Activated CD8-positive, alpha-beta memory T cell treated with anti-CD3 and anti-CD28 coated beads, Interleukin-2, amount 10 ng/mL, durations not matched to agents 7 days and 5 days (primary cell): ENCODE measurements at places on chromosomes 12 and 14. TPM values are rescaled to one million over a fixed set of nuclear protein-coding genes. Genes with fewer than 3 reads are reported as not detected.

SPATA7 gene
- 4.5 TPM for total RNA-seq

NDUFA12 gene
- 143 TPM for total RNA-seq

EML5 gene
- total RNA-seq = 3.7 TPM

KRT74 gene
- total RNA-seq = not detected

KRT82 gene
- total RNA-seq = not detected

TAS2R46 gene
- 1.1 TPM for total RNA-seq

PMEL gene
- total RNA-seq = 0.23 TPM

DNA sequence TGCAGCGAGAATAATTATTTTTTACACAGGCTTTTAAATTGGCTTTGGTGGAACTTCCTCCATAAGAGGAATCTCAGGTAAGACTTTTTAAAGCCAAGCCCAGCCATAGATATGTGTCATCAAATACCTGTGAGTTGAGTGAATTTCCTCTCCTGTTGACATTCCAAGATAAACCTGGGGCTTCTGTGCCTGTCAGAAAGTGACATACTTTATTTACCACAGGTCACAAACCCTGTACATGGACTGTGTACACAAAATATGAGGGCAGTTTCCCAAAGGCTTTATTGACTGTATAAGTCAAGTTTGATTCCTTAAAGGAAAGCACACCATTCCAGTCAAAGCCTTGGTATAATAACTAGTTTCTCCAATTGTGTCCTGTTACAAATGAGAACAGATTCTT is 25.9 kb upstream of the SRSF5 start:
- no peak for DNase-seq

DNA sequence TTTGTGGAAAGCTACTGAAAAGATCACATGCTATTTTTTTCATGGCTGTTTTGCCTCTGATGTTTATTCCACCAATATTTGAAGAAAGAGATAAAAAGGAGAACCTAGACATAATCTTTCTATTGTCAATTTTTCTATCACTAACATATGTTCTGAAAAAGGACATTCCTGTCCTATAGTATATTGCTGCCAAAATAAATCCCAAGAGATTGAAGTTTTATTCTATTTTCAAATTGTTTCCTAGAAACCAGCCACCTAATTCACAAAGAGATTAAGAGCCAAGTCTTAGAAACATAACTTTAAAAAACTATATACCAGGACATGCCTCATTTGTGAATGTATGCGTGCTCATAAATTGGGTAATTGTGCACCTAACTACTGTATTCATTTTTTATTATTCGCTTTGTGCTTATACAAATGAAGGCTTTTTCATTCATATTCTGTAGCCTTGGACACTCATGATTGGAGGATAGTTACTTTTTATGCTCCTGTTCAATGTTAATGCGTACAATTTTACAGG is 200.7 kb downstream of the FUT8 start:
- DNase-seq = no peak

- DNase-seq = no peak
These were observed 22.5 kb downstream of the LRP6 start for GRCh38 chr12:12244341-12244740.

- no peak for DNase-seq
These were observed 1048.5 kb downstream of the SLC6A15 start for GRCh38 chr12:83864054-83864453.

DNA sequence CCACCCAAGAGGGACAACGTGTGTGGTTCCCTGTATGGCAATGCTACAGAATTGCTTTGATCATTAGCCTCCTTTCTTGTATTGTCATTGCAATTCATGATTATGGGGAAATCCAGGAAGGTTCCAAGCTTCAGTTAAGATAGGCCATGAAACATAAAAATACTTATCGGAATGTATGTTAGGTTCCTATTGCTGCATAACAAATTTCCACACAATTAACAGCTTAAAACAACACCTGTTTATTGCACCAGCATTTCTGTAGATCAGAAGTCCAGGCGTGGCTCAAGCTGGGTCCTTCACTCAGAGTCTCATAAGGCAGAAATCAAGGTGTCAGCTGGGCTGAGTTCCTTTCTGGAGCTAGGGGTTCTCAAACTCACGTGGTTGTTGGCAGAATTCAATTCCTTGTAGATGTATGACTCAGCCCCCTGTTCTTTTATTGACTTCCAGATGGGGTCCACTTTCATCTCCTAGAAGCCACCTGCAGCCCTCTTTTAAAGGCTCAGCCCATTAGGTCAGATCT is 365.6 kb upstream of the TMPO start:
- DNase-seq = no peak

- DNase-seq = no peak
These were observed 76.3 kb downstream of the SCAF11 start for GRCh38 chr12:45914090-45914489.

- DNase-seq = no peak
These were observed 47.2 kb downstream of the SPPL3 start for GRCh38 chr12:120856980-120857379.

- no peak for DNase-seq
These were observed 31.1 kb downstream of the SYNE3 start for GRCh38 chr14:95485222-95485819.

DNA sequence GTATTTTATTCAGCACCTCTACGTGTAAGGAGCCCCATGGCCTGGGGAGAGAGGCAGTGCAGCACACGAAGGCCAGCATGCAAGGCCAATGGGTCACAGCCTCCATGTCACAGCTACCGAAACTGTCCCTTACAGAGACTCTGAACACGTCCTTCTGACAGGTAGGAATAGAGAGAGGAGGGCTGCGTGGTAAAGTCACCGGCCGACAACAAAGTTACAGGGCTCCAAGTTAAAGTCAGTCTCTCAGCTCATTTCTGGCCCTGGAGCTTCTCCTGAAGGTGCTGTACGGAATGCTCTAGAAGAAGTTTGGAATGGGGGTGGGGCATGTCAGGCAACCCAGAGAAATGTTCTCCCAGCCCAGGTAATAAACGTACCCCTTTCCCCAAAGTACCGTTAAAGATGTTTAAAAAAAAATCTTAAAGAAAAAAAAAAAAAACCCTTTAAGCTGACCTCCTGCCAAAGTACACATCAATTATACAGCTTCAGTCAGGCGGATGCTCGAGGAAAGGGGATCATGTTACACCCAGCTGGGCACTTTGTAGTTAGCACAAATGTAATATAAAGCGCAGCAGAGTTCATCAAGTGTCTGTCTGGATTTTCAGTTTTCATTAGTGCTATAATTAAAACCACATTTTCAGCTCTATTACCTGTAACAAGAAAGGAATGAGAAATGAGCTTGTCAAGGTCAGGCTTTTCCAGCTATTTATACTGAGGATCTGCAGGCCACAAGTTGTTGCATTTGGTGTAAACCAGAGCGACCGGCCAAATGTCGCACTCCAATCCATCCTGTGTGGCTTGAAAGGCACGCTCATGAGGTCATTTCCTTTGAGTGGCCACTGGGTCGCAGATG is 53.3 kb upstream of the CDKN3 start:
- DNase-seq = no peak

- no peak for DNase-seq
These were observed 19.3 kb downstream of the EIF5 start for GRCh38 chr14:103353362-103353761.

GRCh38 chr12:24496755-24497154 is 452.1 kb downstream of the BCAT1 start:
- no peak for DNase-seq

GRCh38 chr14:72120315-72120714 is 188.1 kb downstream of the RGS6 start:
- DNase-seq = no peak

- DNase-seq = no peak
These were observed 4.3 kb upstream of the CSRP2 start for GRCh38 chr12:76883151-76883550.

DNA sequence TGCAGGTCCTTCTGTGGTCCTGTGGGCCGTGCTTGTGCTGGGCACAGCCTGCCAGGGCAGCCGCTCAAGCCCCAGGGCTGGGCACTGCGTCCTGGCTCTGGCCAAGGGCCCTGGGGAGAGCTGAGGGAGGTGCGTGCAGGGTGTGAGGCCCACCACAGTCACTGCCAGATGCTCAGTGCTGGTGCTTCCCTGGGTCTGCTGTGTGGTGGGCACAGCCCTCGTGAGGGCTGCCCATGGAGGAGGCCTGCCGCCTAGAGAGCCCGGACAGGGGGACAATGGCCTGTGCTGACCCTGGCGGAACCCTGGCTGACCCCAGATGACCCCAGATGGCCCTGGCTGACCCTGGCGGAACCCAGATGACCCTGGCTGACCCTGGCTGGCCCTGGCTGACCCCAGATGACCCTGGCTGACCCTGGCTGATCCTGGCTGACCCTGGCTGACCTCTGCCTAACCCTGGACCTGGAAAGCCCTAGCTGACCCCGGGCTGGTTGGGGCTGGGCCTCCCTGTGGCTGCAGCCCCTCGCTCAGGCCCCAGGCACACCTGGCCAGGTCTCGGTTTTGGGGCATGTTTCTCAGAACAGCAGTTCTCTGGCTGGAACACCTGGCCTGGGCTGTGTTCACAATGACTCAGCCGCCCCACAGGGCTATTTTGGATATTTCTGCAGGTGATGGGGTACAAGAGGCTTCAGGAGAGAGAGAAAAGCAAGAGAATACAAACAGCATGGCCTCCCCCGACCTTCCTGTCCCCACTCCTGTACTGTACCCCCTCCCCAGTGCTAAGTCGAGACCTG is 55.4 kb downstream of the TMEM121 start:
- no peak for DNase-seq

DNA sequence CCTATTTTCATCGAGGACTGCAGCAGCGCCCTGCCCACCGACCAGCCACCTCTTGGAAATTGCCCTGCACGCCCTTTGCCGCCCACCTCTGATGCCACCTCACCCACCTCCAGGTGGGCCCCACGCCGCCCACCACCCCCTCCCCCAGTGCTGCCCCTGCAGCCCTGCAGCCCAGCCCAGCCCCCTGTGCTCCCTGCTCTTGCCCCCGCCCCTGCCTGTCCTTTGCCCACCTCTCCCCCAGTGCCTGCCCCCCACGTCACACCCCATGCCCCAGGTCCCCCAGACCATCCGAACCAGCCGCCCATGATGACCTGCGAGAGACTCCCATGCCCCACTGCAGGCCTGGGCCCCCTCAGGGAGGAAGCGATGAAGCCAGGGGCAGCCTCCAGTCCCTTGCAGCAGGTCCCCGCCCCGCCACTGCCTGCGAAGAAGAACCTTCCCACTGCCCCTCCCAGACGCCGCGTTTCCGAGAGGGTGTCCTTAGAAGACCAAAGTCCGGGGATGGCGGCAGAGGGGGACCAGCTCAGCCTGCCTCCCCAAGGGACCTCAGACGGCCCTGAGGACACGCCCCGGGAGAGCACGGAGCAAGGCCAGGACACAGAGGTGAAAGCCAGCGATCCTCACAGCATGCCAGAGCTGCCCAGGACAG is 96.5 kb downstream of the LGMN start:
- no peak for DNase-seq

DNA sequence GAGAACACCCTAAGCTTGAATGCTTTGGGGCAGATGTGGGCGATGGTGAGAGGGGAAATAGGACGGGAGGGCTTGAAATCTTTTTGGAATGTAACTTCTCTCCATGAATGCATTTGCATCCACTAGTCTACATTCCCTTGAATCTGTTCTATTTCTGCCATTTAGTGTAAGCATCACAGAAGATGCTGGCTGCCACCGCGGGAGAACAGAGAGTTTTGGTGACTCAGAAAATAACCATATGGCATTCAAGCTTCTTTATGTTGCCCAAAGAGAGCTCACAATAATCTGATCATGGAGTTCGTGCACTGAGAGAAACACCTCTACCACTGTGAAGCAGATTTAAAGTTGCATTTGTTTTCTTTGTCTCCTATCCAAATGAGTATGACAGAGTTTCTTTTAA is 52.6 kb upstream of the OTX2 start:
- no peak for DNase-seq

GRCh38 chr14:92551044-92551841 is 37.7 kb downstream of the RIN3 start:
- DNase-seq = peak; percentile 69

- DNase-seq = no peak
These were observed 30.1 kb upstream of the FRMD6 start for GRCh38 chr14:51621654-51622053.

GRCh38 chr14:102540315-102541028 is 30.9 kb upstream of the ANKRD9 start:
- DNase-seq = no peak

- DNase-seq = no peak
These were observed 26.2 kb upstream of the YY1 start for GRCh38 chr14:100212476-100213333.

DNA sequence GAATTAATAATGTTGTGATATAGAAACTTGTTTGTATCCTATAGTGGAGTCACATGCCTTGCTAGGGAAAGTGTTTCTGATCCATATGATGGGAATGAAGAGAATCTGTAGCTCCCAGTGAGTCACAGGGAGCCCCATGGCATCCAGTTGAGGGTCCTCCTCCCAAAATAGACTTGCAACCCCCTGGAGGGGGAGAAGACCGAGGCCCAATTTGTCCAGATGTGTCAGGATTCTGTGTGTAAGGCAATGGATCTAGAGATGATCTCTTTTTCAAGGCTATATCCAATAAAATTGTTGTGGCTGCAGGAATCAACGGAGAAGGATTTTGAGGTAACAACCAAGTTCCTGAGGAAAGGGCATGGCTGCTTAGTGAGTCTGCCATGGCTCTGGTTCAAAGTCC is 121.8 kb downstream of the BCL11B start:
- DNase-seq = no peak
